GDM1 (cell line): ENCODE measurements at places on chromosomes 5 and 9.

GRCh38 chr9:124449381-124450151 is 685 bp upstream of the ADGRD2 start:
- DNase-seq = no peak

DNA sequence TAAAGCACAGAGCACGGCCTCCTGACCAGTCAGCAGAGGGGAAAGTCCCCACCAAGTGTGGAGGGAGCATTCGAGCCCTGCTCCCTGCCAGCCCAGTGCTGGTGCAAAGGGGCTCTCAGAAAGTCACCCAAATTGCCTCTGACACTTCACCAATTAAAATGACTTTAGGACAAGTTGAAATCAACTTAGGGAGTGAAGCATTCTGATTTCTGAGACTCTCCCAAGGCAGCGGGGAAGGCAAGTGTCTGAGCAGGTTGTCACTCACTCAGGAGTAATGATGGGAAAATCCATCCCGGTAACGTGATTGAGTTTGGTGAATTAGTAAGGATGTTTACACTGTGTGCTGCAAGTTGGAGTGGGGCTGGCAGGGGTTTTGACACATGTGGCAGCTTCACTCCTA is 73.7 kb downstream of the PCDH1 start:
- no peak for DNase-seq

- DNase-seq = no peak
Observed at GRCh38 chr5:170750791-170751190, 32.7 kb upstream of the GABRP start.

DNA sequence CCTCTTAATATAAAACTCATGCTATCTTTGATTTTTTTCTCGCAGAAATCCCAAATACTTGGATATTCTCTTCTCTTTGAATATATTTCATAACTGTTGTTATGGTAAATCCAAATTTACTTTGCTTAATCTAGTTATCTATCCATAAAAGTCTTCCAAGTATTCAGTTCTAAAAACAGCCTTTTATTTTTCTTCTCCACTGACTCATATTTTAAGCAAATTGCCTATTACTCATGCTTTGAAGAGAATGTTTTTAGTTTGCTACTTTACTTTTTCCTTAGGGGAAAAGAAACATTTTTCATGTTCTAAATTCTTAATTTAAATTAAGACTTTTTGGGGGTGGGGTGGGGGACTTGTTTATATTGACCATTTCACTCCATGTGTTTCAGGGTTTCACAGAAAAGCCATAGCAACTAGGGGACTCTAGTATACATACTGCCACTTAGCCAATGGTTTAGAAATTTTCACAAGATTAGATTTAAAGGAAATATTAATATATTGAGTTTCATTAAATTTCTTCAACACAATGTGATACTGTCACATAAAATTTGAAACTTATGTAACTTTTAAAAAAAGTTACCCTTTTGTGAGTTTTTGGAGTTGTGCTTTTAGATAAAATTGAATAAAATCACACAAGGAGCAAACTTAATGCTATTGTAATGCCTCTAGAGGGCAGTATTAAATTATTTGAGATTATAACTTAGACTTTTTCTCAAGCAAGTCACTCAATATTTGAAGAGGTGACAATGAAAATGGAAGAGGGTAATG is 545.8 kb upstream of the ARRDC3 start:
- DNase-seq = no peak

DNA sequence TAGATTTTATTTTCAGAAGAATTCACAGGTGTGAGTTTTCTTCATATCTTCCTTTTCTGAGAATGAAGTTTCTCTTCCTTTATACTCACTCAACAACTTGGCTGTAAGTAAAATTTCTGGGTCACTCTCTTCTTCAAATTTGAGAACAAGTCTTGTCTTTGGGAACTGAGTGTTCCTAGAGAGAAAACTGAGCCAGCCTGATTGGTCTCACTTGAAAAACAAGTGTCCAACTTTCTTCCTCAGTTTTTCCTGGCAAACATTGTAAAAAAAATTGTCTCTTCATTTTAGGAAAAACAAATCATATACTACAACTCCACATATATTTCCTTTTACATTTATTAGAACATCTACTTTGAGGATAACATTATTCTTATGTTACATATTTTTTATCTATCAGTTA is 156.1 kb upstream of the GHR start:
- no peak for DNase-seq
